ENCODE measurements at places on chromosomes 2 and 18. TPM values are rescaled to one million over a fixed set of nuclear protein-coding genes. Genes with fewer than 3 reads are reported as not detected.
A peak's percentile ranks its signal among the peaks of the same experiment; 100 is the strongest.

DNA sequence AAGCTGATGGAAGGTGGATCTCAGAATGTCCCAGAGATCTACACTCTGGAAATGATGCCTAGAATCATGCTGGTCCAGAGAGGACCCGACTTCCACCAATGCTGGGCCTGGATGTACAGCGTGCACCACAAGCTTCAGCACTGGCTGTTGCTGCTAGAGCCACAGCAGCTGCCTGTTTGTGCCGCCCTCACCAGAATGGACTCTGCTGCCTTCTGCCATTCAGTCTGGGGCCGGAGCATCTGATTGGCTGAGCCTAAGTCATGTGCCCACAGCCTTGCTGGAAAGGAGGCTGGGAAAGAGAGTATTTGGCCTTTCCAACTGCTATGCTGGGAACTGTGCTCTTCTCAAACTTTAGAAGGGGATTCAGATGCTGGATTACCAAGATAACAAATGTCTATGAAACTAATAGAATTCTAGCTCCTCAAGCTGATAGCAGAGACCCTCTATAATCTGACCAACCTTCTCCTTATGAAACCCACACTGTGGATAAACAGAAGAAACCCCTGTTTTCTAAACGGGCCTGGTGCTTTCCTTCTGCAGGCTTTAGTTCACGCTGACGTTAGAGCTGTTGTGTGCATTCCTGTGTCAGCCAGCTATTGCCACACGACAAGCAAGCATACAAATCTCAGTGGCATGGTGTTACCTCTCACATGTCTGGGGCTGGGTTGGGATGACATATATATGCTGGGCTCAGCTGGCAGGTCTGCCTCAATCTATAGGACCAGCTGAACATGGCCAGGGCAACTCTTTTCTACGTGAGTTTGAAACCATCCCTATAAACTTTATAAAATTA, 4.1 kb upstream of the LOXHD1 start:
- no peaks in the 10 kb centered on the region for H3K4me1 ChIP-seq
- H3K36me3 ChIP-seq: no peaks in the 10 kb centered on the region
- peak; percentile 54 for DNase-seq

GRCh38 chr2:43055985-43056384, 170.4 kb downstream of the ZFP36L2 start:
- H3K36me3 ChIP-seq: no peaks in the 10 kb centered on the region
- no peak overlapping the region for H3K4me3 ChIP-seq
- H3K27me3 ChIP-seq: no peaks in the 10 kb centered on the region
- no peak overlapping the region for H3K27ac ChIP-seq

DNA sequence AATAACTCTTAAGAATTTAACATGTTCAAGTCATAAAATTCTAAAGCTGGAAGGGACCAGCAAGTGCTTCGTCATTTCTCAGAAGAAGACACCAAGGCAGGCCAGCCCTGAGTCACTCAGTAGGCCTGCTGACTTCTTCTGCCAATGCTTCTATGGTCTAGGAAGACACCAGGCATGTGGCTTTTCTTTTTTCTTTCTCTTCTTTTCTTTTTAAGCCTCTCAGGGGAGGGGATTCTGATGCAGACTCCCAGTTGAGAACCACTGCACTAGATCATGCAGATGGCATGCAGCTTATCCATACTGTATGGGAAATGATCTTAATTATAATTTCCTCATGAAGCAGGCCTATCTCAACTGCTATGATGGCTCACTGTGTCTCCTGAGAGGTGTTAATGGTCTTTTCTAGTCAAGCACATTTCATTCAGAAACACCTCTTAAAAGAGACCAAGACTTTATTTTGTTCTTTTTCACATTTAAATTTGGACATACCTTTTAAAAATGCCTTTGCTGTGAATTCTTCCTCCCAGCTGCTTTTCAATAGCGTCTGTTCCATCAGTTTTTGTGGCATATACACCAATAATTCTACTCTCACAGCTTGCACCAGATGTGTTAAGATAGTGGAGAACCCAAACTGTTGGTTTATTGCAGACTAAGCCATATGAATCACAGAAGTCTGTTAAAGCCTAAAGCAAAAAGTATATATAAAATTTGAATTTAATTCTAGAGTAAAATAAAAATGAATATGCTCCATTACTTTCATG, 11.3 kb downstream of the KCTD18 start:
- no peaks in the 10 kb centered on the region for H3K4me1 ChIP-seq
- DNase-seq: no peak
- H3K4me3 ChIP-seq: no peak overlapping the region
- no peaks in the 10 kb centered on the region for H3K27me3 ChIP-seq
- H3K36me3 ChIP-seq: peaks cover 17% of the 10 kb centered on the region
- H3K27ac ChIP-seq: no peak overlapping the region

Gene ZSWIM2
- not detected for total RNA-seq

- H3K27me3 ChIP-seq: no peaks in the 10 kb centered on the region
- no peak overlapping the region for H3K4me3 ChIP-seq
- no peaks in the 10 kb centered on the region for H3K36me3 ChIP-seq
These were observed 16.6 kb downstream of the CFLAR start for GRCh38 chr2:201132518-201132917.

- H3K4me1 ChIP-seq: no peaks in the 10 kb centered on the region
- DNase-seq: no peak
- H3K36me3 ChIP-seq: no peaks in the 10 kb centered on the region
- no peak overlapping the region for H3K27ac ChIP-seq
These were observed 37.9 kb downstream of the CDH20 start for GRCh38 chr18:61371111-61371510.

Gene DNAJC5G
- 14.1 TPM for total RNA-seq

Gene INHBB
- total RNA-seq: not detected

DNA sequence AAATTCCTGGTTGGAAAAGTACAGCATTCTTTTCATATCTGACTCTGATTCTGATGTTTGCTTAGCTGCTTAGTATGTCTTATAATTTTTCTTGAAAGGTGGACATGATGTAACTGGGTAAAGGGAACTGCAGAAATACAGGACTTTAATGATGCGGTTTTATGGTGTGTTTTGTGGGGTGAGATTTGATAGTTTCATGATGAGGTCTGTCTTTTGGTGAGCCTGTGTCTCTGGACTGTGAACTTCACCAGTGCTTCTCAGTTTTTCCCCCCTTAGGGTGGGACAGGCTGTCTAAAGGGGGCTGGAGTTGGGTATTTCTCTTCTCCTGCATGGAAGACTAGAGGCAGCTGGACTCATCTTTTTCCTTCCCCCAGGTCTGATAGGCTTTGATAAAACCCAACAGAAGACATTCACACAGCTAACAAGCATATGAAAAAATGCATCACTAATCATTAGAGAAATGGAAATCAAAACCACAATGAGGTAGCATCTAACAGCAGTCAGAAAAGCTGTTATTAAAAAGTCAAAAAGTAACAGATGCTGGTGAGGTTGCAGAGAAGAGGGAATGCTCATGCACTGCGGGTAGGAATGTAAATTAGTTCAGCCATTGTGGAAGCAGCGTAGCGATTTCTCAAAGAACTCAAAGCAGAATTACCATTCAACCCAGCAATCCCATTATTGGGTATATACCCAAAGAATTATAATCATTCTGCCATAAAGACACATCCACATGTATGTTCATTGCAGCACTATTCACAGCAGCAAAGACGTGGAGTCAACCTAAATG, 77.6 kb downstream of the EPC2 start:
- no peak overlapping the region for H3K4me3 ChIP-seq
- H3K27me3 ChIP-seq: no peaks in the 10 kb centered on the region
- peaks cover 7% of the 10 kb centered on the region for H3K4me1 ChIP-seq
- H3K36me3 ChIP-seq: no peaks in the 10 kb centered on the region
- H3K27ac ChIP-seq: no peak overlapping the region
- peak; percentile 28 for DNase-seq

DNA sequence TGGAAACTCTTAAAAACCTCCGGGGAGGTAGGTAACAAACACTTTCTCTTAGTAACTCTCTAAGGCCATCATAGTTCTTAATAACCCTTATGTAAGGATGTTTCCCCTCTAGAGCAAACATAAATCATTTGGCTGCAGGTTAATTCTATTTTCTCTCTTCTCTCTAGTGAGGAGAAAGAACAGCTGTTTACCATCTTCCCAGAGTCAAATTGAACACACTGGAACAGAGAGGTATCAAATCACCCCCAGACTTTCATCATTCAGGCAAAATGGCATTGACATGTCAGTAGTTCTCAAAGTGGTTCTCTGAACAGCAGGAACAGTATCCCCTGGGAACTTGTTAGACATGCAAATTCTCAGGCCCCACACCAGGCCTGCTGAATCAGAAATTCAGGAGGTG, 240.7 kb downstream of the MEIS1 start:
- H3K27me3 ChIP-seq: no peaks in the 10 kb centered on the region
- DNase-seq: no peak
- H3K36me3 ChIP-seq: no peaks in the 10 kb centered on the region
- H3K4me1 ChIP-seq: no peaks in the 10 kb centered on the region
- no peak overlapping the region for H3K4me3 ChIP-seq

DNA sequence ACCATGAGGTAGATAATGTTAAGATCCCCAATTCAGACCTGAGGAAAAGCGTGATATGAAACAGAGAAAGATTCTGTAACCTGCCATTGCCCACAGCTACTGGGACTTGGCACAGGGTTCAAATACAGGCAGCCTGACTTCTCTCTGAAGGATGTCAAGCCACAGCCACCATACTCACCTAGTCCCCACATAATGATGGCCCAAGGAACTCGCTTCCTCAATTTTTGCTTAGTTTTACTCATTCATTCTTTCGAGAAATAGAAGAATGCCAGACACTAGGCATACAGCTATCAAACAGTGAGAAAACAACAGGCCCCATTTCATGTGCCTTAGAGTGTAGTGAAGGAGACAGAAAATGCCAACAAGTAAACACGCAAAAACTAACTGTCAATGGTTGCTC, 980 bp upstream of the SULT1C4 start:
- peak overlapping the region; percentile 86 for H3K27ac ChIP-seq
- no peak overlapping the region for H3K4me3 ChIP-seq
- H3K36me3 ChIP-seq: no peaks in the 10 kb centered on the region
- H3K27me3 ChIP-seq: no peaks in the 10 kb centered on the region
- DNase-seq: no peak

GRCh38 chr2:34308140-34308539, 709.0 kb upstream of the FAM98A start:
- no peaks in the 10 kb centered on the region for H3K4me1 ChIP-seq
- no peaks in the 10 kb centered on the region for H3K27me3 ChIP-seq
- H3K36me3 ChIP-seq: no peaks in the 10 kb centered on the region
- no peak overlapping the region for H3K27ac ChIP-seq
- DNase-seq: no peak

Gene EN1
- not detected for total RNA-seq

DNA sequence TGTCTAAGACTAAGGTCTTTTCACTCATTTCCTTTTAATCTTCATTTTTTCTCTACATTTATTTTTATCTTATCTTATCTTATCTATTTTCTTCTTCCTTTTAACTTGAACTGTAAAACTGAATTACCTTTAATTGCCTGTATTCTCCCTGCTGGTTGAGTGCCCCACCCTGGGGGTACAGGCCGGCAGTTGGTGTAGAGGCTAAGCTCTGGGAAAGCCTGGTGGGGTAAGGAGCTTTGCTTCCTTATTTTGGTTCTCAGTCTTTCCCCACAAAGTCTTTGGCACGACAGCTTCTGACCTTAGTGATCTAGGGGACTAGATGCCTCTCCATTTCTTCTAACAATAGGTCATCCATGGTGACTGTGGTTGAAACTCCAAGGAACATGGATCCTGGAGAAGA, 26.8 kb upstream of the HAAO start:
- no peaks in the 10 kb centered on the region for H3K4me1 ChIP-seq
- no peaks in the 10 kb centered on the region for H3K36me3 ChIP-seq
- no peak for DNase-seq
- H3K4me3 ChIP-seq: no peak overlapping the region
- H3K27me3 ChIP-seq: no peaks in the 10 kb centered on the region

Gene GDF7
- 0.14 TPM for total RNA-seq

DNA sequence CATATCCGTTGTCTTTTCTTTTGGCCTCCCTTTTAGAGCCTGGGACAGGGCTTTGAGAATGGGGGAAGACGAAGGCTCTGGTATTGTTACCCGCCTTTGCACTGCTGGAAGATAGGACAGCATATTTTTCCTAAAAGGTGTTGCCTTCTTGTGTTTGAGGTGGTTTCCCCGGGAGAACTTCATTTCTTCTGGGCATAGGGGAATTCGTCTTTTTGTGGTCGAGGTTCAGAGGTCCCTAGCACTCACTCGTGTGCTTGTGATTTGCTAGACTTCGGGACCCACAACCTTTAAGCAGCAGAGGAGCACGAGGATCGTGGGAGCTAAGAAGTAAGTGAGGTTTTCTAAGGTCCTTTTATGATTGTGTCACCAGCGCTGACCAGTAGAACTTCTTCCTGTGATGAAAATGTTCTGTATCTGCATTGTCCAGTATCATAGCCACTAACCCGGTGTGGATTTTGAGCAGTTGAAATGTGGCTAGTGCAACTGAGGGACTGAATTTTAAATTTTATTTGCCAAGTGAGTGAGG, 611 bp downstream of the ZNF512 start:
- H3K36me3 ChIP-seq: no peaks in the 10 kb centered on the region
- peaks cover 3% of the 10 kb centered on the region for H3K4me1 ChIP-seq
- no peaks in the 10 kb centered on the region for H3K27me3 ChIP-seq
- peak; percentile 16 for DNase-seq
- H3K4me3 ChIP-seq: peak overlapping the region; percentile 72
- no peak overlapping the region for H3K27ac ChIP-seq

Gene C18orf32
- total RNA-seq: 40.0 TPM

DNA sequence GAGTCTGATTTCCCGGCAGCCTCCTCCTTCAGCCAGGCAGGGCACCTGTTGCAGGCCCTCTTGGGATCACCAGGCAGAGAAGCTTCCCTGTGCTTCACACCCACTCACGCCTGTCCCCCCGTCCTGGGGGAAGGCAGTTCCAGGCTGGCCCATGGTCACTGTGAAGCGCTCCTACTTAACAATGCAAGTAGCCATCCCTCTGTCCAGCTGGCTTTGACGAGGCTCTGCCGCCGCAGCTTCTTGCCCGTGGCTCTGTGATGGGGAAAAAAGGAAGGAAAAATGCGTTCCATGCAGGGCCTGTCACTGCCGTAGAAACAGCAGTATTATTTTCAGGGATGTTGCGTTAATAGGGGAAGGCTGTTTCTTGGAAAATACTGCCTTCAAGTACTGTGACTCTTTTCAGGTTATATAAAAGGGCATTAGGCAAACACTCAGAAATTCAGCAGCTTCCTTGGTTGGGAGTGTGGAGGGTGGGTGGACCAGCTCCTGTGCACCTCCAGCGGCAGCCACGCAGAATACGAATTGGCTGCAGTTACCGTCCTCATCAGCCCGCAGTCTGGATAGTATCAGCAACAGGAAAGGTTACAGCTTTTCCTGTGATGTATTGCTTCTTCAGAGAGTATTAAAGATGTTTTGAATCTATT, 232.3 kb downstream of the KLHL29 start:
- no peak for DNase-seq
- H3K27ac ChIP-seq: no peak overlapping the region
- no peaks in the 10 kb centered on the region for H3K4me1 ChIP-seq
- no peak overlapping the region for H3K4me3 ChIP-seq
- no peaks in the 10 kb centered on the region for H3K27me3 ChIP-seq

- no peak for DNase-seq
- no peak overlapping the region for H3K4me3 ChIP-seq
- H3K4me1 ChIP-seq: no peaks in the 10 kb centered on the region
- no peaks in the 10 kb centered on the region for H3K36me3 ChIP-seq
These were observed 38.7 kb downstream of the SCG2 start for GRCh38 chr2:223563462-223563861.

Gene CXCR1
- not detected for total RNA-seq

Gene MSTN
- 0.28 TPM for total RNA-seq

GRCh38 chr2:5689750-5690149, 2.4 kb upstream of the SOX11 start:
- DNase-seq: no peak
- no peaks in the 10 kb centered on the region for H3K36me3 ChIP-seq
- H3K27ac ChIP-seq: peak overlapping the region; percentile 91
- H3K4me1 ChIP-seq: no peaks in the 10 kb centered on the region
- peak overlapping the region; percentile 91 for H3K4me3 ChIP-seq

GRCh38 chr2:4047961-4048891, 344.9 kb downstream of the DCDC2C start:
- H3K36me3 ChIP-seq: no peaks in the 10 kb centered on the region
- H3K4me3 ChIP-seq: no peak overlapping the region
- H3K4me1 ChIP-seq: no peaks in the 10 kb centered on the region
- H3K27ac ChIP-seq: no peak overlapping the region

Measured in cardiac muscle cell (in vitro differentiated cells and primary cell).